ENCODE measurements at places on chromosomes 6 and 20.

- no peak for DNase-seq
Measured at GRCh38 chr6:157659536-157660271, 163.3 kb upstream of the SNX9 start.

GRCh38 chr6:55714831-55715230 is 135.8 kb upstream of the HMGCLL1 start:
- DNase-seq = no peak

- no peak for DNase-seq
Measured at GRCh38 chr6:37039958-37040357, 34.5 kb downstream of the FGD2 start.

GRCh38 chr20:10747019-10747418 is 73.2 kb upstream of the JAG1 start:
- DNase-seq = no peak

- no peak for DNase-seq
Measured at GRCh38 chr20:34825530-34826362, at the start of gene NCOA6. Gene NCOA6 (minus strand): TSS chr20:34825651. CDS start chr20:34782355, 43,296 bp downstream.

- no peak for DNase-seq
Measured at GRCh38 chr6:107679457-107679856, 144.7 kb downstream of the SCML4 start.

DNA sequence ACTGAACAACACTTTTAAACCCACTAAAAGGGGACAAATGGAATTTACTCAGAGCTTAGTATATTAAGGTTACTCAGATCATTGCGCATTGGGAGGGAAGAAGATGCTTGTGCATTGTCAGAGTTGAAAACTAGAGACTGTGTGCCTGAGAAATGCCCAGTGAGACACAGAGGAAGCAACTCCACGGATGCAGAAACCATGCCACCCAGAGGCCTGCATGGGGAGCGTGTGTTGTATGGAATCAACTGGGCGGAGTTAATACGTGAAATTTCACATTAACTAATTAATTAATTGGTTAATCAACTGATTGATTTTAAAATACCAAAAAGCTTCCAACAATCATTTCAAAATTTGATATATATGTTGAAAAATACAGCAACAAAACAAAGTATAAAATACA is 391.6 kb downstream of the PLCB1 start:
- DNase-seq = no peak

GRCh38 chr20:37866051-37866450 is 36.9 kb upstream of the VSTM2L start:
- DNase-seq = no peak

GRCh38 chr6:144899161-144899560 is 614.0 kb downstream of the UTRN start:
- no peak for DNase-seq

DNA sequence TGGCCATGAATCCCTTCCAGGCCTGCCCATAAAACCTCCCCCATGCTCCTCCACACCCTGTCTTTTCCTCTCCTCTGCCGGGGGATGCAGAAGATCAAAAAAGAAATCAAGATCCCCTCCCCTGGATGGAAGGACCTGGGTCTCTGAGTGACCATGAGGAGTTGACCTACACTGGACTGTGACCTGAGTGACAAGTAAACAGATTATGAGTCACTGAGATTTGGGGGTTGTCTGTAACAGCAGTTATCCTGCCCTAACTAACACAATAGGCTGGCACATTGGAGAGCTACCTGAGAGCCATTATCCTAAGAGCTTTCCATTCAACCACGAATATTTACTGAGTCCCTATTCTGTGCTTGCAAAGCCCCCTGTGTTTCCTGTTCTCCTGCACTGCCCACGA is 28.4 kb upstream of the SIRPA start:
- DNase-seq = no peak

DNA sequence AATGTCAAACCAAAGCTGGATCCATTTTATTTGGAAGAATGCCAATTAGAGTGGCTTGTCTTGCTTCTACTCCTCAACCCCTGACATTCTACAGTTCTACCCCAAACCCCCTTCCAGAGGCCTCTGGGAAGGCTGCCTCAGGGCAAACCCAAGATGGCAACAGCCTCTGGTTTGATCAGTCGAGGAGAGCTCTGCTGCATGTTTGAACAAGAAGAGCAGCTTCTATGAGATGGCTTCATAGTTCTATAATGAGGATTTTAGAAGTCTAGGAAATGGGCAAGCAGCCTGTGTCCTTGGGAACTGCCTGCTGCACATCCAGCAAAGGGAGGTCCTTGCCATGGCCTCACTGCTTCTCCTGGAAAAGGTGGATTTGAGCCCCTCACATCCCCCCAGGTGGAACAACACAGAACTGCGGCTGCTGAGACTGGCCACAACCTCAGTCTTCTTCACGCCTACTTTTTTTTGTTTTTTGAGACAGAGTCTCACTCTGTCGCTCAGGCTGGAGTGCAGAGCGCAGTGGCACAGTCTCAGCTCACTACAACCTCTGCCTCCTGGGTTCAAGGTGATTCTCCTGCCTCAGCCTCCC is 37.9 kb downstream of the ZC3H12D start:
- no peak for DNase-seq

- DNase-seq = no peak
Measured at GRCh38 chr20:18738055-18738454, 75.5 kb upstream of the SCP2D1 start.

- no peak for DNase-seq
Measured at GRCh38 chr6:4682431-4683097, 93.6 kb upstream of the CDYL start.

DNA sequence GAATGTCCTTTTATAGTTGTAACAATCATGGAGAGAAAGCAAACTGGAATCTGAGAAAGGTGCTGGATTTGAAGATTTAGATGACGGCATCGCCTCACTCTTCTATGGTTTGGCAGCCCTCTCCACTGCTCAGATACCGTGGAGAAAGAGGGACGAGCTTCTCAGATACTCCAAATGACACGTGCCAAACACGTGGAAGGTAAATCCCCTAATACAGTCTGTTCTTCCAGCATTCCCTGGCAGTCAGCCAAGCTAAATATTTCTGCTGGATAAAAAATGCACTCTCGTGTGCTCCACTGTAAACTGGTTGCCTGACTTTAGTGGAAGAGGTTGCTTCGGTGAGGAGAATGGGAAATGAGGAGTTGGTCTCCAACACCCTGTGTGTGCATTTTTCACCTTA is 16.7 kb upstream of the PRDM1 start:
- no peak for DNase-seq

DNA sequence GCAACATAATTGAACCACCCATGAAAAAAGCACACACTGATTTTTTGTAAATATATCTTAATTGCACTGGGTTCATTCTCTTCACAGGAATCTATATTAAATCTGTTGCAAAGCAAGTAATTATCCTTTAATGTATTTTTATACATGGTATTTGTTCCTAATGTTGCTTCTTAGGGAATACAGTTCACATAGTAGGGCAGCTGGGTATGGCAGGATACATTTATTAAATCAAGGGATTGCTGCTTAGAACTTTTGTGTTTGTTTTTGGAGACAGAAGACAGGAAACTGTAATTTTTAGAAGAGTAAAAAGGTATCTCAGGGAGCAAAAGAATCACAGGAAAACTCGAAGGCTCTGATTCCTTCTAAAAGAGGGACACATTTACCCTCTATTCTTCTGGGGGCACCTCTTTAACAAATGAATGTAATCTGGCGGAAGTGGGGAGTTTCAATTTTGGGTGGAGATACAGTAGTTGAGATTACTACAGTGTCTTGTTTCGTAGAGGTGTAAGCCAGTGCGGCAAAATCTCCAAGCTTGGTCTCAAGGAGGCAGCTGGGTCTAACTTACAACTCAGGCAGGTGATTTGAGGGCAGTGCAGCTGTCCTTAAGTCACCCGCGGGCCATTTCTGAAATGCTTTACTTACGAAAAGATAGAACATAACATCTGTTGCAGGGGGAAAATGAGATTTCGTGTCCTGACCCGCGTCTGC is 812 bp upstream of the SMIM13 start:
- no peak for DNase-seq

GRCh38 chr6:128841518-128841917 is 41.4 kb upstream of the LAMA2 start:
- no peak for DNase-seq

DNA sequence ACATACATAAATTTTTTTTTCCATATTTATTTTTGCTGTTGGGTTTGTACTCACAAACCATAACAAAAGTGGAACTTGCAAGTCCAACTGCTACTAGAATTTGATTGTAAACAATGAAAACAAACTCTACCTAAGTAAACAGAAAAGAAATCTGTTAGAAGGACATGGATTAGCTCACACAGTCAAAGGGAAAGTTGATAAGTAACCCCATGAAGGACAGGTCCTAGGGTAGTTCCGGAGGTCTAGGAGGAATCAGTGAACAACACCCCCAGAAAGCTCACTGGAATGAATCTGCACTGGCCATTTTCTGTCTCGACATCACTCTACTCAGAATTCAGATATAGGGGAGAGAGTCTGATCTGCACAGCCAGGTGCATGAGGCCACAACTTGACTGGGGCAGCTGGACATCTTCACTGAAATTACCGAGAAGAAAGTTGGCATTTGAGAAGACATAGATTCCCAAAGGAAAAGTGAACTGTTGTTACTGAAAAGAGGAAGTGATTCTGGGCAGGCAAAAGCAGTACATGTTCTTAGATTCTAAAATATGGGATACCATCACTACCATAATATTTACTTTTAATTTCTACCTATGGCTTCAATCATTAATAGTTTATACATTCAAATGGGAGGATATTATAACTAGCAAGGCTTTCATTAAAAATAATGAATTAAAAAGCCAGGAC is 76.4 kb downstream of the HMGN3 start:
- no peak for DNase-seq

DNA sequence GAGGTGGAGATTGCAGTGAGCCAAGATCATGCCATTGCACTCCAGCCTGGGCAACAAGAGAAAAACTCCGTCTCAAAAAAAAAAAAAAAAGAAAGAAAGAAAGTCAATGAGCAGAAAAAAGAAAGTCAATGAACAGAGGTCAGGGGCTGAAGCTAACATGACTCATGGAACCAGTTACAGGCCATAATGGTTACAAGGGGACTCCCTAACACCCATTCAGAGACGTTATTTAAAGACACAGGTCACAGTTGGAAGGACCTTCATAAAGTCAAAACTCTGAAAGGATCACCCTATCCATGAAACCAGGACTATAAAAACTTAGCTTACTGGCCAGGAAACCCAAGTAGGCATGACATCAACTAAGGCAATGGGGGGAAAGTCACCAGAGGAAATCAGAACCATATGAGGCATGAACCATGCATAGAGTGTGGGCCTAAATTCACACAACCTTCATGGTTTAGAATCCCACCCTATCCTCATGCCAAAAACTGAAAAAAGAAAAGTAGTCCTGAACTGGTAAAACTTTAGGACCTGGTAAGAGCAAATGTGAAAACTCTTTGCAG is 18.2 kb downstream of the FBXL4 start:
- no peak for DNase-seq

GRCh38 chr20:52975803-52976531 is 3.8 kb downstream of the TSHZ2 start:
- no peak for DNase-seq

DNA sequence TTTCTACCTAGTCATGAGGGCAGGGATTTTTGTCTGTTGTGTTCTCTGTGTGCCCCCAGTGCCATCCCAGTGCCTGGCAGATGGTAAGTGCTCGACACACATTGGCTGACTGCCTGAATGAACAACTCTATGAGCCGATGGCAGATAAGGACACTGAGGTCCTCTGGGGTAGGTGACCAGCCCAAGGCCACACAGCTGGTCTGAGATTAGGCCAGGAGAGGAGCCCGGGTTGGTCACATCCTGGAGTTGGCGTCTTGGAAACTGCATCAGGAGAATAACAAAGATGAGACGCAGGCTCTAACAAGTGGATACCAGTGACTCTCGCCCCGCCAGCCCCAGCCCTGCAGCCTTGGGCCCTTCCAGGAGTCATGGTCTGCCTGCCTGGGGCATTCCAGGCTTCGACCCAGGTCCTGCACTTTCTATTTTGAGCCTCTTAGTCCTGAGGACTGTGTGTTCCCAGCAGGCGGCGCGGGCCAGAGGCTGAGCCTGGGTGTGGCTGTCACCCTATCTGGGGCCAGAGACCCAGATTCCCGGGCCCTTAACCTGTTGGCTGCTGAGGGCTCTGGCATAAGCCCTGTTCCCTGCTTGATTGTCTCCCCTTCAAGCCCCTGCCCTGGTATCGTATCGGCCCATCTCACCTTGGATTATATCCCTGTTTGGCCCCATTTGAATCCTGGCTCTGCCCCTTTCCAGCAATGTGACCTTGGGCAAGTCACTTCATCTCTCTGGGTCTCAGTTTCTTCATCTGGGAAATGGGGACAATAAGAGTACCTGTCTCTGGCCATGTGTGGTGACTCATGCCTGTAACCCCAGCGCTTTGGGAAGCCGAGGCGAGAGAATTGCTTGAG is 88.3 kb downstream of the CEBPB start:
- no peak for DNase-seq

GRCh38 chr6:34914358-34914757 is 25.3 kb downstream of the ANKS1A start:
- DNase-seq = no peak

GRCh38 chr20:53575481-53576194 is 18.0 kb downstream of the ZNF217 start:
- no peak for DNase-seq

DNA sequence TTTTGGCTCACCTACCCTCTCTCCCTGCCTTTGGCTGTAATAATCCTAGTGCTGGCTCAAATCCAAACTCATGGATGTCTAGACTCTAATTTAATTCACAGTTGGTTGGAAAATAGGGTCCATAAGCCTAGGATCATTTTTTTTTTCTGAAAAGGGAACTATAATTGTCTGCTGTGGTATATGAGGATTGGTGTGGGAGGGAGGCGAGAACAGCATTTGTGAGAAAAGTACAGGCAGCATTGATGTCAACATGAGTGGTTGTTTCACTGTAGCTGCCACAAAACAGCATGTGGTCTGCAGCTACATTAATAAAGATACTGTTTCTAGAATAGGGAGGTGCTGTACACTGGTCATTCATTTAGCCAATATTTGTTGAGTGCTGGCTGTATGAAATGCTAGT is 18.6 kb upstream of the POLR1H start:
- no peak for DNase-seq

DNA sequence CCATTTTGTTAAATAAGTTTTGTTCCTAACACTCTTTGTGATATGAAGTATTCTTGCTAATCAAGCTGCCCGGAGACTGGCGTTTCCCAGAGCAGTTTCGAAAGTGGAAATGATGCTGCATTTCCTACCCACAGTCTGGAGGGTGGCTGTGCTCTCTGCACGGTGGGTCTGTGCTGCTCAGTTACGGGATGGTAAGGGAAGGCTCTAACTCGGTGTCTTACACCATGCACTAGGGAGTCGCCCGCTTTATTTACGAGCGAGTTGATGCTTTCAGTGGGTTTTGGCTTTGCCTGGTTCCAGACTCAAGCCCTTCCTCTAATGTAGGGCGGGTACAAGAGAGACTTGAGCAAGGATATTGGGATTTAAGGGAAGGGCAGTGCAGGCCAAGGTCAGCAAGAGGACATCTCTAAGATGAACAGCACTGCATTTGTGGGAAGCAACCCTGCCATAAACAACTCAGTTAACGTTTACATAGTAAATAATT is 180.1 kb upstream of the AKAP12 start:
- no peak for DNase-seq

GRCh38 chr6:322259-322930 is 30.1 kb downstream of the DUSP22 start:
- no peak for DNase-seq

- DNase-seq = no peak
Measured at GRCh38 chr6:86148586-86148985, 505.9 kb upstream of the SYNCRIP start.

GRCh38 chr6:37530297-37530696 is 30.6 kb upstream of the CCDC167 start:
- no peak for DNase-seq
